KG1 (cell line): ENCODE measurements at places on chromosomes 12 and 14.

GRCh38 chr12:105967038-105967776, 171.5 kb downstream of the NUAK1 start:
- no peak for DNase-seq

DNA sequence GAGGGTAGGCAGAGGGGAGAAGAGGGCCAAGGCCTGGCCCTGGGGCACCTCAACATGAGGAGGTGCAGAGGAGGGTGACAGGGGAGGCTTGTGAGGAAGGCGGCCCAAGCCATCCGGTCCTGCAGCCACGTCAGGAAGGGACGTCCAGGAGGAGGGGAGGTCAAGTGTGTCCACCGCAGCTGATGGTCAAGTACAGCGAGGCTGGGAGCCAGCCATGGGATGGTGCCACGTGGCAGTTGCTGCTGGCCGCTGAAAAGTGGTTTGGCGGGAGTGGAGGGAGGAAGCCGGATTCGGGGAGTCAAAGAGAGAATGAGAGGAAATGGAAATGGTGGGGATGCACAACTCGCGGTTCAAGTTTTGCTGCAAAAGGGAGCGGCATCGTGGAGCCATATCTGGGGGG, 41.2 kb downstream of the PRIMA1 start:
- no peak for DNase-seq

DNA sequence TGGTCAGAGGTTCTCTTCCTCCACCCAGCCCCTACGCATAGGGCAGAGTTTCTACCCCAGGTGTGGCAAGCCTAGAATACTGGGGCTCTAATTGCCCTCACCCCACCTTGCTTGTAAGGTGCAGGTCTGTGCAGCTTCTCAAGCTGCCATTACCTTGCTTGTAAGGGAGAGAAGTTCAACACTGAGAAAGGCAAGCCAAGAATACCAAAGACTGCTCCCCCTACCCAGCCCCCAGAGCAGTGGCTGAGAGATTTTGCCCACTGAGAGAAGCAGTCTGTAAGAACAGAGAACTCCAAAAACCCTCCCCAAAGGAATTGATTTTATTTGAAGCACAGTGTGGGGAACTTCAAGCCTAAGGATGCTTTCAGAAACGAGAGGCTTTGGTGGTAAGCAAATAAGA, 63.1 kb downstream of the RASSF8 start:
- no peak for DNase-seq

GRCh38 chr12:12334367-12335040, 15.5 kb downstream of the MANSC1 start:
- no peak for DNase-seq

DNA sequence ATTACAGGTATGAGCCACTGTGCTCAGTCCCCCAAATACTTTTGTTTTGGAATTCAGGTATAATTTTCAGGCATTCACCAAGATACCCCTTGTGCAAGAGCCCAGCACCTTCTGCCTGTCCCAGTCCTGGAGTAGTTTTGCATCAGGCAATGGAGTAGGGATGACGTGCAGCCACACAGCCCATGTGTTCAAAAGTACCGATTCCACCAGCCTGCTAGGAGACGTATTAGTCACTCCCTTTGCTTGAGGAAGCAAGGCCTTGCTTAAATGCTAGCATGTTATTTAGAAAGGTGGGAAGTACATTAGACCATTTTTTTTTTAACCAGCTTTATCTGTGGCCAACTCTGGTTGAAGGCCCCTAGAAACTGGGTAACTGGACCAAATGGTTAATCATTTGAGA, 15.0 kb upstream of the GALNT16 start:
- no peak for DNase-seq

- DNase-seq = no peak
Measured at GRCh38 chr12:507391-507796, 47.7 kb downstream of the B4GALNT3 start.
